ENCODE measurements at places on chromosomes 12 and 14. TPM values are rescaled to one million over a fixed set of nuclear protein-coding genes. Genes with fewer than 3 reads are reported as not detected.
A peak's percentile ranks its signal among the peaks of the same experiment; 100 is the strongest.

DNA sequence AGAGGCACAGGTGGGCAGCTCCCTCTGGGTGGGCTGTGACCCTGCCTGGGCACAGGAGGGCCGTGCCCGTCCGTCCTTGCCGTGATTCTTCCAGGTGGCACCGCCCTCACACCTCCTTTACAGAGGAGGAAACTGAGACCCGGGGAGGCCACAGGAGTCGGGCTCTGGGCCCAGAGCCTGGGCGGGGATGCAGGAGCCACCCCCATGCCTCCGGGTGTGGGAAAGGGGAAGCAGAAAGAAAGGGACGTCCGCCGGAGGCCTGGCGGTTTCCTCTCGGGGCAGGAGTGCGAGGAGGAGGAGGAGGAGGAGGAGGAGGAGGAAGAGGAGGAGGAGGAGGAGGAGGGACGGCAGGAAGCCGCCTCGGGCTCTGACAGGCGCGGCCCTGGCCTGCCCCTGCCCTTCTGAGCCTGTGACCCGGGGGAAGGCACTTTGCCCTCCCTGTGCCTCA lies 23.0 kb downstream of the SH2B3 start:
- peak; percentile 66 for DNase-seq

- DNase-seq: no peak
Observed at GRCh38 chr12:54164387-54165145, 24.2 kb downstream of the SMUG1 start.

KRT80 gene
- 0.28 TPM for total RNA-seq

KRT84 gene
- not detected for total RNA-seq

- DNase-seq: no peak
Observed at GRCh38 chr14:49691031-49691430, 1.9 kb upstream of the KLHDC1 start.

GRCh38 chr14:57835766-57836165 lies 30.1 kb downstream of the SLC35F4 start:
- no peak for DNase-seq

GRCh38 chr12:53418221-53418620 lies 5.4 kb upstream of the AMHR2 start:
- no peak for DNase-seq

DNA sequence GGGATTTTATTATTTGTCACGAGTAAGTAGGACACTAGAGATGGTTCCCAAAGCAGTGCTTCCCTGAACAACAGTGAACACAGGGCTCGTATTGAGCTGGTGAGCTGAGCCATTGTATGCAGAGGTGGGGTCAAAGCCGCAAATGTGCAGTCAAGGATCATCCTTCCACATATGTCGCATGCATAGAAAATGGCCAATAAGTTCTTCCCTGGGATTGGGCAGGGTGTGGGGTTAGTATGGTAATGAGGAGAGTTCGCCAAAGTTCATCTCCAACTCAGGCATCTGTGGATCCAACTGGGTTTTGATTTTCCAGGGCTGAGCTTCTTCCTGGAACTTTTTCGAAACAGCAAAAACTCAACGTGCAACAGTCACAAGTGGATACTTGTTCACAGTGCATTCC lies 86.6 kb downstream of the CMKLR1 start:
- DNase-seq: no peak

OVCH1 gene
- not detected for total RNA-seq

INHBC gene
- 51.9 TPM for total RNA-seq

DNA sequence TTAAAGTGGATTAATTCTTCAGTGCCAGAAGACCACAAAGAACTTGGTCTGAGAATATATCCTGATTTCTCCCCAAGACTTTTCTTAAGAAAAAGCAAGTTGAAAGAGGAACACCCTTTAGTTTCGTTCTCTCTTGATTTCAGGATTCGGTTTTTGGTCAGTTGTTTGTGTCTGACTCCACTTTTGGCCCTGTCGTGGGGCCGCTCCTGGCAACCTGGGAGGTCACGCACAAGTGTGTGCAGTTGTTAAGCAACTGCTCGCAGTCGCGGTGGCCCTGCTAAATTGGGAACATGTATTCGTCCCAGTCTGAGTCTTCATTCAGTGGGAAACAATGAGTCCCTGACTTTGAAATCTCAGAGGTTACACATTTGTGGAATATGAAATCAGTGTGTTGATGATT lies 68.7 kb downstream of the RGS6 start:
- DNase-seq: no peak

ACOT6 gene
- total RNA-seq: 1.6 TPM

GRCh38 chr12:3416159-3416558 lies 74.8 kb upstream of the PRMT8 start:
- DNase-seq: no peak

- DNase-seq: peak; percentile 58
Observed at GRCh38 chr12:50986966-50987737, 34.8 kb downstream of the HIGD1C start.

MYF5 gene
- not detected for total RNA-seq

CPNE6 gene
- total RNA-seq: 0.40 TPM

BMP4 gene
- total RNA-seq: 2.5 TPM

GRCh38 chr14:23285530-23286019 lies 357 bp downstream of the HOMEZ start:
- DNase-seq: no peak

GRCh38 chr12:58387199-58387598 lies 445.8 kb downstream of the ATP23 start:
- DNase-seq: no peak

DNA sequence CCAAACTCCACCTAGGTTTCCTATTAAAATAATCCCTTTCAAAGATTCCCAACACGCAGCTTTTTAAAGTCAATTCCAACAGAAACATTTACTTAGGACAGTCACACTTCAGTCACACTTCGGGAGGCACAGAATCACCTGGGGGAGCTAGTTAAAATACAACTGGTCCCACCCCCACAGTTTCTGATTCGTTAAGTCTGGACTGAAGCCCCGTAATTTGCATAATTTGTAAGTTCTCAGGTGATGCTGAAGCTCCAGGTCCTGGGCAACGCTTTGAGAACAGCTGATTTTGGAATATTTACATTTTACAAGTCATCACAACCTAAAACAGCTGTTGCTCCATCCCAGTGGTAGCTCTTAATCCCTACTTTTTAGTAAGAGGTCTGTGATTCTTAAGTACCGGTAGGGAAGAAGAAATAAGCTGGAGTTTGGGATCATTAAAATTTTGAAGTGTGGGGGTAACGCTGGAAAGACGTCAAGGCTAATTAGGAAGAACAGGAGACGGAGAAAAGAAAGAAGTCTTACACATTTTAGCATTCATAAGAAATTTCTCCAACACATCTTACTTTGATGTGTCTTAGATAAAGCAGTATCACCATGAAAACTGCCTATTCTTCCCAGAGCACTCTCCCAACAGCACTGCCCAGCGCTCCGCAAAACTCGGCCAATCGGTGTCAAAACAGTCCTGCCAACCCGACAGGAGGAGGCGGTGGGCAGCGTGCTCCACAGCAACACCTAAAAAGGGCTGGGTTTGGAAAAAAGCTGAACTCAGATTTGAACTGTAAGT lies 1.1 kb downstream of the IPO8 start:
- peak; percentile 66 for DNase-seq

GRCh38 chr12:13233830-13234641 lies 37.5 kb downstream of the EMP1 start:
- no peak for DNase-seq

NID2 gene
- total RNA-seq: 2.6 TPM

NXPH4 gene
- total RNA-seq: 0.13 TPM

DNA sequence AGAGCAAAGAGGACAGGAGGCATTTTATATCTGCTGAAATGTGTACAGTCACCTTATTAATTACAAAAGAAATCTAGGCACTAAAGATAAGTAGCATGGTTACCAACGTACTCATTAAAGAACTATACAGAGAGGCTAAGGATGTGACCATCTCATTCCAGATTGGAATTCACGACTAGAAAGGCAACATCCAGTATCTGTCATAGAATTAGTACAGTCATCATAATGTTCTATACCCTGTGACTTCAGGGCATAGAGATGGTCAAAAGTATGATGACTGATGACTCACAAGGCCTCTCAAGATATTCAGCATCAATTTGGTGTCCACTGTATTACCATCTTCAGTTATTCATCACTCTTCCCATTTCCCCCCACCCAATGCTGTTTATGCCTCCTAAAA lies 144.0 kb upstream of the PLEKHG7 start:
- DNase-seq: no peak

GRCh38 chr12:111773801-111774551 lies 7.2 kb downstream of the ALDH2 start:
- peak; percentile 90 for DNase-seq

DNA sequence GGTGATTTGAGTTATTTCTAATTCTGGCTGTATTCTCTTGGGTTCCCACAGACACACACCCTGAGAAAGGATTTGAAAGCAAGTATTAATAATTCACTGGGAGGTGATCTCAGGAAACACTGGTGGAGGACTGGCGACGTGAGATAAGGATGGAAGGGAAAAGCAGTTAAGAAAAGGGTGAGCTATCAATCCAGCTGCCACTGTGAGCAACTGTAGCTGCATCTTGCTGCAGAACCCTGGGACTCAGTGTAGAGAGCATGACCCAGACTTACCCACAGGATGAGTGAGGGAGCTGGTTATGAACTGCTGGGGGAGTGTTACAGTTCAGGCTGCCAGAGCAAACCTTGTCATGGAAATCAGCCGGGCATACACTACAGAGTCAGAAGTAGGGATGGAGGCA lies 71.9 kb downstream of the RESF1 start:
- no peak for DNase-seq

DNA sequence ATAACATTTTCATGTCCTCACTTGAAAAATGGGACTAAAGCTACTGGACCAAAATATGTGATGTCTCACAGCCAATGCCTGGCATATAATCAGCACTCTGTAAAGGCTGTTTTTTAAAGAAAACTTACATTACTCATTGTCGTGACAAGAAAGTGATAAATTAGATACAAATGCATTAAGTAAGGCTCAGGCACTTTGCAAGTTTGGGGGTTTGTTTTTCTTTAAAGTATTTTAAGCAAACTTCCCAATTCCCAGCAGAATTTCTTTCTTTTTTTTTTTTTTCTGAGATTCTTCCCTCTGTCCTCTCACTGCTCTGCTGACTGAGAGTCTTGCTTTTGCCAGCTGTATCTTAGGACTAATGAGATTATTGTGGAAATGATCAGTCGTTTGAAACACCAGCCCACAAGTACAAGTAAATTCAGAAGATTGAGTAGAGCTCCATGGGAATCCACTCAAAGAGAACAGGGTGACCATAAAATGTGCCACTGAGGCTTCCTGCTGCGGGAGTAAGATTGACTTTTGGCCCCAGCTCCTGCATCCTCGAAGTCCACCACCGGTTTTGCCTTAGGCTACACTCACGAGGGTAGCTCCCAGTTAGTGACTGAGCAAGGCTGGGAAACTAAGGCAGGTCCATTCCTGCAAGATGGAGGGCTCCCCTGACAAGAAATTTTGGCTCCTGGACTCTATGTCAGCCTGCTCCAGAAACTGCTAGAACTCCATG lies 82.8 kb downstream of the TMTC1 start:
- no peak for DNase-seq

GRCh38 chr12:28108599-28108998 lies 81.7 kb upstream of the CCDC91 start:
- no peak for DNase-seq

BHLHE41 gene
- total RNA-seq: 1.9 TPM

- peak; percentile 98 for DNase-seq
Observed at GRCh38 chr14:75002392-75003249, at the start of gene EIF2B2. TSS of gene EIF2B2 (plus strand) at chr14:75002921. CDS start at chr14:75002991, 70 bp downstream.

DNA sequence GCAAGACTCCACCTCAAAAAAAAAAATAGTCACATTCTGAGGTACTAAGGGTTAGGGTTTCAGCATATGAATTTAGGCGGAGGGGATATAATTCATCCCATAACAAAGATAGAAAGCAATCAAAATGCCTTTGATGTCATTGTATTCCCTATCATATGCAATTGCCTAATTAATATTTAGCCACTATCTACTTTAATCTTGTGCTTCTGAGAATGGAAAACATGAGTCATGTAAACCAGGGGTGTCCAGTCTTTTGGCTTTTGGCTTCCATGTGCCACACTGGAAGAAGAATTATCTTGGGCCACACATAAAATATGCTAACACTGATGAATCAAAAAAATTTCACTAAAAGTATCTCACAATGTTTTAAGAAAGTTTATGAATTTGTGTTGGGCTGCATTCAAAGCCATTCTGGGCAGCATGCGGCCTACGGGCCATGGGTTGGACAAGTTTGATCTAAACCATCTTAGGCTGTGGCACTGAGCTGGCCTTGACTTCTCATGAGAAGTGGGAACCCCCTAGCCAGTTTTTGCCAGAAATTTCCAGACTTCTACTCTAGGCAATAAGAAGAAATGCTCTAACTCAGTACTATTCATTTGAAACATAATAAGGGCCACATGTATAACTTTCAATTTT lies 219.8 kb downstream of the PTPRO start:
- DNase-seq: no peak

DNA sequence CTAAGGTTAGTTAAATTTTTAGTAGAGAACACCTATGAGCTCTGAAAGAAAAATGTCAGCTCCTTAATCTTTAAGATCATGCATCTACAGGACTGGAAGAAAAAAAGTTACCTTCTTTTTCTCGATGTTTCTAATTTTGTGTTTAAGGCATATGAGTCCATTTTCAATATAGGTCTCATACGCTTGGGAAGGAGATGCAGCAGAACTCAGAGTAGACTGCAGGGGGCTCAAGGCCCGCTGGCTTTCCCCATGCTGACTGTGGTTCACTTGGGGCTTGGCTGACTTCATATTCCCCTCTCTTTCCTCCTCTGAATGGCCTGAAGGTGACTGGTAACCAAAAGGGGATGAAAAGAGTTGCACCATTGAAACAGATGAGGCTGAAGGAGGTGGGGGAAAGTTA lies 1.5 kb downstream of the CAPRIN2 start:
- no peak for DNase-seq

LMNTD1 gene
- total RNA-seq: not detected

CEP170B gene
- 22.9 TPM for total RNA-seq

- peak; percentile 36 for DNase-seq
Observed at GRCh38 chr12:53173085-53173715, 7.3 kb upstream of the ZNF740 start.

DNA sequence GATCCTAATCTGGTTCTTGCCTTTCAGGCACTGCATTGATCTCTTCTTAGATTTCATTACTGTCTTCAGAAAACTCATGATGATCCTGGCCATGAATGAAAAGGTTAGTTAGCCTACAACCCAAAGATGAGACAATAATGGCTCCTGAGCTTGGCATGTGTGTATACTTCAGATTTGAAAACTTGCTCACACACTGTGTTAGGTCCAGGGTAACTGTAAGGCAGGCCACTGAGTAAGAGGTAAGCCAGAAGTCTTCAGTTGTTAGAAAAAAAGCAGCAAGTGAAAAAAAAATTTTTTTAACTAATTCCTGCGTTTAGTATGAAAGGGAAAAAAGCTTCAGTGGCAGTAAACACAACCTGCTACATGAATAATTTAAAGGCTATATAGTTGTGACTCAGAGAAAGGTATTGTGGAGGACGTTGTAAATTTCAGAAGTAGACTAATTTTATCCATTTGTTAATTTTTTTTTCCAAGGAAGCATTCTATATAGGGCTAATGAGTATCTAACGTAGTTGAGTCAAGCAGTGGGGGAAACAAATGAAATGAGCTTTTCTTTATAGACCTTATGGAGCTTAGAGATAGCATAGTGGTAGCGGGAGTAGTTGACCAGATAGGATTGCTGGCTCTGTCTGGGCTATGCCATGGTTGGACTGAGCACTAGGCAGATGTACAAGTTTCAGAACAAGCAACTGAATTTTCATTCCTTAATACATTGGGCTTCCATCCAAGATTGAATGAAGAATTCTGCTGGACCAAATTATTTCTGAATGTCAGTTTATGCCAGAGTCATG lies 20.5 kb downstream of the TMBIM6 start:
- no peak for DNase-seq

AQP5 gene
- not detected for total RNA-seq

Data from left lobe of liver (tissue), 2 donors.